ENCODE measurements at places on chromosomes 7 and 10.
A peak's percentile ranks its signal among the peaks of the same experiment; 100 is the strongest.

DNA sequence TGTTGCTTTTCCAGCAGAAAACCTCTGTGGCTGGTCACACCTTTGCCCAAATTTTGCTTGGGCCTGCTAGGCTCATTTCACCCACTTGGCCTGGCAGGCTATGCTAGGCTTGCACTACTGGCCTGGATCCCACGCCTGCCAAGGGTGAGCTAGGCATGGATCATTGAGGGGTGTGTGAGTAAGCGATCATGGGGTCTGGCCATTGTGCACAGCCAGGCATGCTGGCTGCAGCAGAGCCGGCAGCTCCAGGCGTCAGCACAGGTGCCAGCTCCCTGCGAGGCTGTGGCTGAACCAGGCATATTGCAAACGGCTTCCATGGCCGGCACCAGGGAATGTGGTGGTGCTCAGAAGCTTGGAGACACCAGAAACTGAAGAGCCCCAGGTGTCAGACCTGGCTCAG is 19.2 kb downstream of the CFAP70 start:
- DNase-seq, result no peak

- peak; percentile 98 for DNase-seq
Observed at GRCh38 chr10:21399392-21400035, 126.0 kb downstream of the SKIDA1 start.

DNA sequence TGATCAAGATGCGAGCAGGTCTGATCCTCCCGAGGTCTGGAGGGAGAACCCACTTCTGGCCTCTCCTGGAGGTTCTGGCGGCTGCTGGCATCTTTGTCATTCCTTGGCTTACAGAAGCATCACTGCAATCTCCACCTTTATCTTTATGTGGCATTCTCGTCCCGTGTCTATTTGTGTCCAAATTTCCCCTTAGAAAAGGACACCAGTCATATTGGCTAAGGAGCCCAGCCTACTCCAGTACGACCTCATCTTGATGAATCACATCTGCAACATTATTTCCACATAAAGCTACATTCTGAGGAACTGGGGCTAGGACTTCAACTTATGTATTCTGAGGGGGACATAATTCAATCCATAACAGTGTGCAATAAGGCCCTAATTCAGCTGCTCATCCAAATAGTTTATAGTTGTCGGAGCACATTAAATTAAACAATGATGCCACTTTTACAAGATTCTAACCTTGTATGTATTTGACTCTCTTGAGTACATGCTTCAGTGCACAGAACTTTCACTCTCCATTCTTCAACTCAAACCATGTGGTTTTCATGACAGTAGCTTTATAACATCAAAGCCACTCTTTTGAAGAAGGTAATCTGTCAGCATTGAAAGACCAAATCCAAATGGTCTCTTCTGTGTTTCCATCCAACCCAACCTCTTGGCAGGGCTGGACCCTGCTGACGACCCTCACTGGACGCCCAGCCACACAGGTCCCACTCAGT is 86.2 kb upstream of the DDC start:
- no peak for DNase-seq

GRCh38 chr7:139108266-139109187 is 993 bp downstream of the ZC3HAV1 start:
- peak; percentile 9 for DNase-seq

DNA sequence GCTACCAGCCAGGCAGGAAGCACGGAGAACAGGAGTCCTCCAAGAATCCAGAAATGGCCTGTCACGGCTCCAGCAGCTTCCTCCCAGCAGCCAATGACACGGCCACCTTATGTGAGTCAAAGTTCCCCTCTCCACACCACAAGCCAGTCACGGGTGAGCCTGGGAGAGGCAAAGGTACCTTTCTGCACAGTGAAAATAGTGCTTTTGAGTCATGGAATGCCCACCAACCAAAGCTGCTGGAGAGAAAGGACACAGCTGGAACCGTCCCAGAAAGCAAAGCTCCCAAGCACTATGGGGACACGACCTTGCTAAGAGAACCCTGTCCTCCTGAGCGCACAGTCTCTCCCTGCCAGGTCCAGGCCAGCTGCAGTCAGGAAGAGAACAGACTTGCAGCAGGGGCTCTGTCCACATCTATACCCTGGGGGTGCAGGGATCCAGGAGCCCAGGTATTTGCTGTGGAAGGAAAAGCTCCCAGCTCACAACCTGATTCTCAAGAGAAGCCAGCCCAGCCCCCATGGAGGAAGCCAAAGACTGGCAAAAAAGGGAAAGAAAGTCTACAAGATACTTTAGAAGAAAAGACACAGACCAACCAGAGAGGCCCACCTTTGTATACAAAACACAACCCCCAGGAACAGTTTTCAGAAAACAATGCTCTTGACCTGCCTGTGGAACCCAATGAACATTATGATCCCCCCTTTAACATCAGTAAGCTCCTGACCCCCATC is 24.4 kb downstream of the C10orf71 start:
- no peak for DNase-seq

- no peak for DNase-seq
Observed at GRCh38 chr7:18177129-18177814, 149.6 kb upstream of the PRPS1L1 start.

DNA sequence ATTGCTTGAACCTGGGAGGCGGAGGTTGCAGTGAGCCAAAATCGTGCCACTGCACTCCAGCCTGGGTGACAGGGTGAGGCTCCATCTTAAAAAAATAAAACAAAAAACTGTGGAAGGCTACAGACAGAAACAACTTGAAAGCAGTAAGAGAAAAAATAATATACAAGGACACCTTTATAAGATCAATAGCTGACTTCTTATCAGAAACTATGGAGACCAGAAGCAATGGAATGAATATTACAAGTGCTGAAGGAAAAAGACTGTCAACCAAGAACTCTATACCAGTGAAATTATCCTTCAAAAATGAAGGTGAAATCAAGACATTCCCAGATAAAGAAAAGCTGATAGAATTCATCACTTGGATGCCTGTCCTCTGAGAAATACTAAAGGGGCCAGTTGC is 49.0 kb downstream of the RBAK start:
- DNase-seq, result no peak

- DNase-seq, result no peak
Observed at GRCh38 chr10:5968681-5969453, 8.5 kb downstream of the IL15RA start.

DNA sequence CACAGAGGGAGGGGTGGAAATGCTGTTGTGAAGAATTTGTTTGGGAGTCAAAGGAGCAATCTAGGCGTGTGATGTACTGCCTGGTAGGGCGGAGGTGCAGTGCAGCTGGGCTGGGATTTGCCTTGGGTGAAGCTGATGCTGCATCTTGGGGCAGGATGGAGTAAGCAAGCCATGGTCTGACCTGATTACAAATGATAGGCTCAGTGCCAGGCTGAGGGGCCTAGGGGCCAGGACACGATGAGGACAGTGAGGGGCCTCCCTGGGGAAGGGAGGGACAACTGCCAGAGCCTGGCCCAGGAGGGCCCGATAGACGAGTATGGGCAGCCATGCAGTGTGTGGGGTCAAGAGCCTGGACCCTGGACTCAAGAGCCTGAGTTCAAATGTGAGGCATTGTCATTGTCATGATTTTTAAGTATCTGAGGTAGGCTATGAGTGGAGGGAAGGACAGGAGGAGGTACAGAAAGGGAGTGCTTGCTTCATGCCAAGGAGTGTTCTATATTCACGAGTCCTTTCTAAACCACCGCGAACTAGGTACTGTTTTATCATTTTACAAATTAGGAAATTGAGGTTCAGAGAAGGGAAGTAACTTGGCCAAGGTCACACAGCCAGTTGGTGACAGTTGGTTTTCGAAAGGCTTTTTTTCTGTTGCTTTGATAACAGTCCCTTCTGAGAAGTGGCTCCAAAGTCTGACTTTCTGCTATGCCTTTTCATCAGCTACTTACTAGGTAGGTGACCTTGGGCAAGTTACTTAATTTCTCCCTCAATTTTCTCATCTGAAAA is 29.7 kb downstream of the HIF1AN start:
- no peak for DNase-seq

- no peak for DNase-seq
Observed at GRCh38 chr10:118867768-118868167, 113.0 kb upstream of the CACUL1 start.

- DNase-seq, result no peak
Observed at GRCh38 chr10:17734432-17735080, 17.4 kb upstream of the TMEM236 start.

- DNase-seq, result peak; percentile 59
Observed at GRCh38 chr7:79923953-79924352, 210.7 kb upstream of the GNAI1 start.

DNA sequence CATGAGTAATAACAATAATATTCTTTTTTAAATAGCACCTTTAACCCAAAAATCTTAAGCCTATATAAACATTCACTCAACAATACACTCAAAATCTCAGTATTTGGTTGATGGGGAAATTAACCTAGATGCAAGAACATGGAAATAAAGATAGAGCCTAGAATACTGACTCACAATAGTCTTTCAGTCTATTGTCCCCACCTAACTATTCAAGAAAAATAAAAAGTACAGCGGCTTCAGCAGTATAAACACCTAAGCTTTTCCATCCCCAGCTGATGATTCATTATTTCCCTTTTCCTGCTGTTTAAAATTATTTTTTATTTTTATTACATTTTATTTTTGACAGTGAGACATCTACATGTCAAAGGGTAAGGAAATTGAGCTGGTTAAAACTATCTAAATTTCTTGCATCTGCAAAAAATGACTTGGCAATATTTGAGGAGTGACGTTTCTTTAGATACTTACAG is 201.4 kb downstream of the FZD1 start:
- DNase-seq, result peak; percentile 24

DNA sequence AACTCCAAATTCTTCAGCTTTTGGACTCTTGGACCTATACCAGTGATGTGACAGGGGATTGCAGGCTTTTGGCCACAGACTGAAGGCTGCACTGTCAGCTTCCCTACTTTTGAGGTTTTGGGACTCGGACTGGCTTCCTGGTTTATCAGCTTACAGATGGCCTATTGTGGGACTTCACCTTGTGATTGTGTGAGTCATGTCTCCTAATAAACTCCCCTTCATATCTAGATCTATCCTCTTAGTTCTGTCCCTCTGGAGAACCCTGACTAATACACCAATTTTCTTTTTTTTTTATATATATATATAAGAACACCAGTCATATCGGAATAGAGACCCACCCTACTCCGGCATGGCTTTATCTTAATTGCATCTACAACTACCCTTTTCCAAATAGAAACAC is 166.8 kb downstream of the ETV1 start:
- DNase-seq, result peak; percentile 65

- peak; percentile 21 for DNase-seq
Observed at GRCh38 chr7:155729847-155730246, 82.4 kb downstream of the SHH start.

DNA sequence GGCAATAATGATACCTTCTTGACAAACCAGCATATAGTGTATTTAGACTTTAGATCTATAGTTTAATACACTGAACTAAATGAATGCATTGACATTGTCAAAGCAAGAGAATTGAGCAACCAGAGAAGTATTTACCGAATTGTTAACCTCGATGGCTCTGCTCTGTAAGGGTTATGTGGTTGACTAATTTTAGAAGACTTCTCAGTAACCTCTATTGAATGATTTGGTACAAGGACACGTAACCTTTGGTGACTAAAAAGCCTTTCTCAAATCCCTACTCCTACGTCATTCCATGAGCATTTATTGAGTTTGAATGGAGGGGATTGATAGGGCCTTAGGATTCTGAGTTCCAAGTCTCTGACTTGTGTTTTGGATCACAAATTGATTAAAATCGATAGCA is 67.6 kb downstream of the MDFIC start:
- peak; percentile 27 for DNase-seq

GRCh38 chr7:151891182-151891581 is 14.3 kb upstream of the PRKAG2 start:
- DNase-seq, result no peak

DNA sequence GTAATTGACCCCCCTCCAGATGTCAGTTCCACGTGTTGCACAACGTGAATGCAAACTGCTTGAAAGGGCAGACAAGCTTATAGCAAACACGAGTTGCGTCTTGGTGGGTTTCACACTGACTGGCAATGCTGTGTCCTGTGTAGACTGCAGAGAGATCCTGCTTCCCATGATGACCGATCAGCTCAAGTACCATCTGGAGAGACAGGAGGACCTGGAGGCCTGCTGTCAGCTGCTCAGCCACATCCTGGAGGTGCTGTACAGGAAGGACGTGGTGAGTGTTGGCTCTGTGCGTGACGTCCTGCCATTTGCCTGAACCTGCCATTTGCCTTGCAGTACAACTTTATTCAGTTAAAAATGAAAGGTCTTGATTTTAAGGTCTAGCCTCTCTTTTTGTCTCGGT is 71.1 kb downstream of the INSYN2A start:
- DNase-seq, result no peak

DNA sequence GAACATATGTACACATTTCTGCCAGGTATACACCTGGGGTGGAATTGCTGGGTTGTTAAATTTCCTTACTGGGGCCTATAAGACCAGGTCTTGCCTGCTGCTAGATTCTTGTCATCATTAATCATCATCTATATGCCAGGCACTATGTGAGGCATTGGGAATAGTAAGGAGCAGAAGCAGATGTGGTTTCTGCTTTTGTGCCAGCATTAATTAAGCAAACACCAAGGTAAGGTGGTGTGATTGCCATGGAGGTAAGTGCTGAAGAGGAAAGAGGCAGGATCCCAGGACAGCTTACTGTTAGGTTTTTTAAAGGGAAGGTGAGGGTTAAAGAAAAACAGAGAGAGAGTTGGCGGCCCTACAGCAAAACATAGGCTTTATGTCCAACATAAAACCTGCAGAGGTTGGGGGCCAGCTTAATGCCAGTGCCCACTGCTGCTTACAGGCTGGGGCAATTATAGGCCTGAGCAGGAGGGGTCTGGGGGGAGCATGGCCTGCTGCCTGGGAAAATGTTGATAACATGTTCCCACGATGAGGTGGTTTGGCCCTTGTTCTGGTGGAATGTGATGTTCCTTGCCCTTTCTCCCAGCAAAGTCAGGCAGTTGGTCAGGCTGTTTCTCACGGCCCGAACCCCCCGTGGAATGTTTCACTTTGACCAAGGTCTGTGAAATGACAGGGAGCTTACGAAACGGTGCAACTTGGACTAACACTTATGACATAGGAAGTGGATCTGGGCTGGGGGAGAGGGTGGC is 93.9 kb downstream of the RBM20 start:
- peak; percentile 18 for DNase-seq

DNA sequence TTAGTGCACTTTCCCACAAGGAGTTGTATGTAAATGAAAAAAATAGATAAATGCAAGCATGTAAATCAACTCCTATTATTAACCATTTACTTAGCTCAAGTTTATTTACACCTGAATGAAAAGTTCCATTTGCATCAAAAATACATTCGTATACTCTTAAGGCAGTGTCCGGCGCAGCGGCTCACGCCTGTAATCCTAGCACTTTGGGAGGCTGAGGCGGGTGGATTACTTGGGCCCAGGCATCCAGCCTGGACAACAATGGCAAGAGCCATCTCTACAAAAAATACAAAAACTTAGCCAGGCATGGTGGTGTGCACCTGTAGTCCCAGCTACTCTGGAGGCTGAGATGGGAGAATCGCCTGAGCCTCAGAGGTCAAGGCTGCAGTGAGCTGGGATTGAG is 4.2 kb upstream of the IDI2 start:
- no peak for DNase-seq

- DNase-seq, result no peak
Observed at GRCh38 chr7:142940966-142941535, 1.8 kb downstream of the LLCFC1 start.

- DNase-seq, result no peak
Observed at GRCh38 chr7:69787736-69788431, 189.6 kb downstream of the AUTS2 start.
